Calu3 (cell line): ENCODE measurements at places on chromosomes 12 and 14. TPM values are rescaled to one million over a fixed set of nuclear protein-coding genes. Genes with fewer than 3 reads are reported as not detected.
A peak's percentile ranks its signal among the peaks of the same experiment; 100 is the strongest.

TAS2R10 gene
- 1.5 and 1.7 TPM in 2 replicates for total RNA-seq

TAS2R50 gene
- total RNA-seq, result 1.8 TPM in 2 replicates

GYS2 gene
- not detected in 2 replicates for total RNA-seq

PLD4 gene
- total RNA-seq, result 0.09 and 0.12 TPM in 2 replicates

ESPL1 gene
- total RNA-seq, result 24.3 and 31.1 TPM in 2 replicates

COCH gene
- 10.3 and 15.8 TPM in 2 replicates for total RNA-seq

KRT5 gene
- 0.32 and 1.3 TPM in 2 replicates for total RNA-seq

DNA sequence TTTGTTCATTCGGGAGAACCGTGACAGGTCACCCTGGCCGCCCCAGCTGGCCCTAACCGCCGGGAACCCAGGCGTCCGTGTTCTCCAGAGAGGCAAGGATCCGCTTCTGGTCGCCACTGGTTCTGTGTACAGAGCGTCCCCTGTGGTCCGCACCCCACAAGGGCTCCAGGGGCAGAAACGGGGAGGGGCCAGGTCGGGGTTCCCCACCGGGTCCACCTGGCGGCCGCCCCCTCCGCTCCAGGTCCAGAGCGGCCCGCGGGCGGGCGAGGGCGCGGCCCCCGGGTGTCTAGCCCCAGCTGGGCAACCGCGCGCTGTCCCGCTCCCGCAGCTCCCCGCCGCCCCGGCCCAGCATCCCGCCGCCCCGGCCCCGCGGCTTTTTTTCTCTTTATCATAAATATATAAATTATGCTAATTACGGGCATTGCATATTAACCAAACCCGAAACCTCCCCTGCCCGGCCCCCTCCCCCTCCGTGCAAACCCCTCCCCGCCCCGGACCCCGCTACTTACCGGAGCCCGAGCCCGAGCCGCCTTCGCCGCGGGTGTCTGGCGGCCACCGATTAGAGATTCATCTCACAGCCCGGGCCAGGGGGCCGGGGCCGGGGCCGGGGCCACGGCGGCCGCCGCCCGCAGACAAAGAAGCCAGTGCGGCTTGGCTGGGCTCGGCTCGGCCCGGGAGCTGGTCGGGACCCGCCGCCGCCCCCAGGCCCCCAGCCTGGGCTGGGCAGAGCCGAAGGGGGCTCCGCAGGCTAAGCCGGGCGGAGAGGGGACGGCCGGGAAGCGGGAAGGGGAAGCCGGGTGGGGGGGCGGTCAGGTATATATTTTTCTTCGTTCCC, 512 bp downstream of the POU6F1 start:
- peak; percentile 49 for DNase-seq

DNA sequence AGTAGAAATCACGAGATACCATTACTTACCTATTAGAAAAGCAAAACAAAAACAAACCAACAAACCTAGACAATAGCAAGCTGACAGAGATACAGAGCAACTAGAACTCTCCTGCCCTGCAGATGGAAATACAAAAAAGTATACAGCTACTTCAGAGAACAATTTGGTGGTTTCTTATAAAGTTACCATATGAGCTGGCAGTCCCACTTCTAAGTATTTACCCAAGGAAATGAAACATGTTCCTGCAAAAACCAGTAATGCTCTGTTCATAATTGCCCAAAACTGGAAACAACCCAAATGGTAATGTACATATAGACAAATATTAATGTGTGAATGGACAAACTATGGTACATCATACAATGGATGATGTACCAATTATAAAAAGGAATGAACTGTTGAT, 31.7 kb downstream of the FUT8 start:
- DNase-seq, result no peak

DNA sequence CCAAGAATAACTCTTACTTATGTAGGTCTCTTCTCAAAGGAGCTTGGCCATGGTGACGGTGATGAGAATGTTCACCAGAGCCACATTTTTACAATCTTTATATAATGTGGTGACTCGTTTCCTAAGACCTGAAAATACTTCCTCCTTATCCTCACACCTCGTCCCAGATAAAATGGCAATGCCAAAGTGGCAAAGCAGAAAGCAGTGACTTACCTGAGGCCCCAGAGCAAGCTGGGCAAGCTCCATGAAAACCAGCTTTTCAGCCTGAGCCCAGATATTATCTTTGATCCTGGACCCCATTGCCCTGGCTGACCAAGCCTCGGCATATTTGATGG, 173.6 kb upstream of the PRMT8 start:
- no peak for DNase-seq

GRCh38 chr14:41810362-41810761, 203.7 kb downstream of the LRFN5 start:
- DNase-seq, result no peak

GRCh38 chr12:69508091-69508490, 37.9 kb downstream of the FRS2 start:
- no peak for DNase-seq

DNA sequence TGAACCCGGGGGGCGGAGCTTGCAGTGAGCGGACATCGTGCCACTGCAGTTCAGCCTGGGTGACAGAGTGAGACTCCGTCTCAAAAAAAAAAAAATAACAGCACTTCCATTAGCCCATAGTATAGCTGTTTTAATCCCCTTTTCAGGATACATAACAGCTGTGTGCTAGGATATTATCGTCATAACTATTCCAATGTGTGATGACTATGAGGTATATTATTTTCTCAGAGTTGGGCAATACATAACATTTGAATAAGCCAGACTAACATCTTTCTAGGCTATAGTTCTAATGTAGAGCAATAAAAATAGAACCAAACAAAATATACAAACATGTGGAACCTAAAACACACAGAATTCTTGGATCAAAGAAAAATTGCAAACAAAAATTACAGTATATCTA, 57.1 kb downstream of the MARK3 start:
- DNase-seq, result no peak

- DNase-seq, result no peak
These were observed 3.2 kb downstream of the WDR89 start for GRCh38 chr14:63638493-63638892.

DNA sequence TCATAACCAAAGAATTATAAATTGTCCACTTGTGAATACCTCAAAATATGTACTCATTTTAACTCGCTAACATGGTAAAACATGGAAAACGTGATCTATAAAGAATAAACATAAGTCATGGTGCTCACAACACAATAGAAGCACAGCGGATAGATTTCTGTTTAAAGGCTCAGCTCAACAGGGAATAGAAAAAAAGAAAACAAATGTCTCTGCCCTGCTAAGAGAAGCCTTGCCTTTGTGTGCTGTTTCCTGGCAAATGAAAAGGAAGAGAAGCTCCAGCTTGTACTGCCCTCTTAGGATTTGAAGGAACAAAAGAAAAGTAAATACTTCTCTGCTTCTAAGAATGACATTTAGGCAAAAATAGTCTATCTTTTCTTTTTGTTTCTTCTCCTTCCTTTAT, 121.0 kb upstream of the KRR1 start:
- no peak for DNase-seq

DNA sequence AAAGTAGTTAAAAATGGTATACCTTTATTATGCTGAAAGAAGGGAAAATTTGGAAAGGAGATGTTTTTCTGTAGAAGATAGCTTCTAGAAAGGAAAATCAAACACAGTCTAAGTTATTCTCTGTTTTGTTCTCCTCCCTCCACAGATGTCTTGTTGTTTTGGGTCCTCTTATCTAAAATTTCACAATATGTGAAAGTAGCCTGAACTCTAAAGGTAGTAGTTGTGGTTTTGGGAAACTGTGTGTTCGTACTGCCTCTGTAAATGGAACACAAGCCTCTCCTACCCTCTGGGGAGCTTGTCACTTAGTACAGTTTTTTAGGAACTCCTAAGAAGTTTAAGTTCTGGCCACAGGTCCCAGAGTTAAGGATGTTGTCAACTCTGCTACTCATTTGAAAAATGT, 112.6 kb downstream of the CRADD start:
- DNase-seq, result no peak

- DNase-seq, result no peak
These were observed 40.7 kb upstream of the HDAC7 start for GRCh38 chr12:47860279-47860841.

DNA sequence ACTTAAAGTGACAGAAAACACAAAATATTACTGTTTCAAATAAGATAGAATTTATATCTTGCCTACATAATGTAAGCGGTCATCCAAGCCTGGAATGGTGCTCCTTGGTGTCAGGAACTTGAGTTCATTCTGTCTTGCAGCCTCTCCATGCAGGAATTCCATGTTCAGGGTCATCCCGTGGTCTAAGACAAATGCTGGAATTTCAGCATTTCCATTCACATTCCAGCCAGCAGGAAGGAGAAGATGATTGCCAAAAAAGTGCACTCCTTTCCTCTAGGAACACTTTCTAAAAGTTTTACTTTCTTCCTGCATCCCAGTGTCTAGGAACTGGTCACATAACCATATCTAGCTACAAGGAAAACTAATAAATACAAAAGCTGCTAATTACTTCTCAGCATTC, 106.3 kb downstream of the PTPRO start:
- DNase-seq, result no peak

DNA sequence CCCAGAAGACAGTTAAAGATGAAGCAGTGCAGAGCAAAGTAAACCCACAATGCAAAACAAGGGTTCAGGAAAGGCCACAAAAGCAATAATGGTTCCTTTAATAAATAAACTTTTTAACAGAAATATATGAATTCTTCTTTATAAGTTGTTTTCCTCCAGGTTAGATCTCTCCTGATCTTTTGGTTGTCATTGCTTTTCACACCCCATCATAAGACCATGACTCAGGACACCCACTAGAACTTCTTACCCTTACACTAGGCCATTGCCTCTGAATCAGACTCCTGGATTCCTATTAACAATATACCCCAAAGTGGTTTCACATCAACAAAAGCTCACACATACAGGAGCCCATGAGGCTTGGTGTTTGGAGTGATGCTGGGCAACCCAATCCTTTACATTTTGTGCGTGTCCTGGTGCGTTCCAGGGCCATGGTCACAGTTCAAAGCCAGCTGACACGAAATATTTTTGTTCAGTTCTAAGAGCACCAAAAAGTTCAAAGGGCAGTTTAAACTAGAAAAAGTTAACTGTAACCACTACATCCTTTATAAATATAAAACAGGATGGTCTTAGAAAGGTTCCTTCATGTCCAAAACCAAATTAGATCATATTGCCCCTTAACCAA, 187.0 kb downstream of the EPS8 start:
- DNase-seq, result no peak
